ENCODE measurements at places on chromosomes 2 and 18.

DNA sequence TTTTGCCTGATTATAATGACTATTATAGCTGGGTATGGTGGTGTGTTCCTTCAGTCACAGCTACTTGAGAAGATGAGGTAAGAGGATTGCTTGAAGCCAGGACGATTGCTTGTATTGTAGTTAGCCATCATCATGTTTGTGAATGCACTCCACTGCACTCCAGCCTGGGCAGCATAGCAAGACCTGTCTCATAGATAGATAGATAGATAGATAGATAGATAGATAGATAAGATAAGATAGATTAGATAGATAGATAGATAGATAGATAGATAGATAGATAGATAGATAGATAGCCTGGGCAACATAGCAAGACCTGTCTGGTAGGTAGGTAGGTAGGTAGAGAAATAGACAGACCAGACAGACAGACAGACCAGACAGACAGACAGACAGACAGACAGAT lies 127.3 kb downstream of the MGAT5 start:
- no peak for DNase-seq

DNA sequence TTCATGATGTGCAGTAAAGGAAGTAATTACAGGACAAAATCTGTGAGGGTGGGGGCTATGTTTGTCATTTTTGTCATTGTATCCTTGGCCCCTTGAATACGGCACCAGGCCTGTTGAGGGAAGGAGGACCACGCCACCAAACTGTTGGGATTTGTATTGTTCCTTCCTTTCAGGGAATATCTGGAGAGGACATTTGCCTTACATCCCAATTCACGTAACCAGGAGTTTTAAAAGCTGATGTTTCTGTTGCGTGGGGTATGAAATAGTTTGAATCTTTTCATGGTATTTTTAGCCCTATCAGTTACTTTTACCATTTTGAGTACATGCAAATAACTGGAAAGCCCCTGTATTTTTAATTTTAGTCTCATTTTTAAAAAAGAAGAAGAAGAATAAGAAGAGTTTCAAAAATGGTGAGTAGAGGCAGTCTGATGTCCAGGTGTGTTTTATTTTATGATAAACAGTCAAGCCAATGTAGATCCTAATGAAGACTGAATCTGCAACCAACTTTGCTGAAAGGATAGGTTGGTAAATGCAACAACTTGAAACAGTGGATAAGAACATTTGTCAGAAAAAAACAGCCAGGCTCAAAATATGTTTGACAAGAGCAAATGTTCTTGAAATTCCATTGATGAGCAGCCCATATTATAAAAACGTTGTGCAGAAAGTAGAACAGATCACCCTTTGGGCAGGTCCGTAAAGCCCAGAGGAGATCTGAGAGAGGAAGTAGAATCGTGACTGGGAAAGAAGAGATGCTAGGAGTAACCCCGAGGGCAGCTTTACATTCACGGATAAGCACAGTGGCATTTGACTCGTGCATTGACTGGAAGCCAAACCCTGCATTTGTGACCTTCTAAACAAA lies 54.5 kb downstream of the RASGRP3 start:
- DNase-seq, result no peak

DNA sequence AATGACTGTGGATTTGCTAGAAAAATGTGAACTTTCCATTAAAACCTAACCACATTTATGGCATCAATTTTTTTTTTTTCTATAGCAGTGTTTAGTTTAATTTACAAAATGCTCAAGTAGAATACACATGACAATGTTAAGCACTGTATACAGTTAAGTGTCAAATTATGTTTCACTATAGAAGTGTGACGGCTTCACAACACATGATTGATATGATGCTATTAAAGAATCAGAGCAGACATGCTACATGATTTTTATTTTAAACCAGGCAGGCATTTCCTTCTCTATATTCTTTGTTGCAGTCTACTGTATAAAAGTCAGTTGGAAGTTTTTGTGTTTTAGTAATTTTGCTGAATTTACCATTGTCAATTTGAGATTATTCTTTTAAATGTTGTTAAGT lies 43.6 kb downstream of the PROKR1 start:
- no peak for DNase-seq

GRCh38 chr2:200066417-200066816 lies 111.0 kb downstream of the MAIP1 start:
- DNase-seq, result no peak

GRCh38 chr2:179432751-179433150 lies 168.1 kb upstream of the SESTD1 start:
- no peak for DNase-seq

- DNase-seq, result no peak
Observed at GRCh38 chr2:173876833-173877413, 88.2 kb downstream of the SP3 start.

- DNase-seq, result no peak
Observed at GRCh38 chr18:70428439-70428838, 139.6 kb downstream of the SOCS6 start.

- DNase-seq, result no peak
Observed at GRCh38 chr2:74037379-74037860, 52.7 kb downstream of the TET3 start.

- no peak for DNase-seq
Observed at GRCh38 chr2:159561786-159562185, 54.6 kb downstream of the BAZ2B start.

Data from activated T-helper 1 cell treated with anti-CD3 and anti-CD28 coated beads, Interleukin-2, amount 50 U/mL, for 16 hours (primary cell).